ENCODE measurements at places on chromosomes 5 and 9. TPM values are rescaled to one million over a fixed set of nuclear protein-coding genes. Genes with fewer than 3 reads are reported as not detected.

The PARP8 gene
- 94.6 TPM for polyA plus RNA-seq

The LRRC8A gene
- 40.6 TPM for polyA plus RNA-seq

The RGS7BP gene
- polyA plus RNA-seq = not detected

The FOXD4 gene
- not detected for polyA plus RNA-seq

The ASS1 gene
- not detected for polyA plus RNA-seq

Data from CD4-positive, alpha-beta memory T cell (primary cell).